ENCODE measurements at places on chromosomes 16 and 17. TPM values are rescaled to one million over a fixed set of nuclear protein-coding genes. Genes with fewer than 3 reads are reported as not detected.

TMEM208 gene
- 54.1 TPM for total RNA-seq

- no peak for DNase-seq
Measured at GRCh38 chr17:59815965-59816364, 76.8 kb downstream of the TUBD1 start.

- no peak for DNase-seq
Measured at GRCh38 chr16:72255786-72256185, 83.8 kb upstream of the PMFBP1 start.

DNA sequence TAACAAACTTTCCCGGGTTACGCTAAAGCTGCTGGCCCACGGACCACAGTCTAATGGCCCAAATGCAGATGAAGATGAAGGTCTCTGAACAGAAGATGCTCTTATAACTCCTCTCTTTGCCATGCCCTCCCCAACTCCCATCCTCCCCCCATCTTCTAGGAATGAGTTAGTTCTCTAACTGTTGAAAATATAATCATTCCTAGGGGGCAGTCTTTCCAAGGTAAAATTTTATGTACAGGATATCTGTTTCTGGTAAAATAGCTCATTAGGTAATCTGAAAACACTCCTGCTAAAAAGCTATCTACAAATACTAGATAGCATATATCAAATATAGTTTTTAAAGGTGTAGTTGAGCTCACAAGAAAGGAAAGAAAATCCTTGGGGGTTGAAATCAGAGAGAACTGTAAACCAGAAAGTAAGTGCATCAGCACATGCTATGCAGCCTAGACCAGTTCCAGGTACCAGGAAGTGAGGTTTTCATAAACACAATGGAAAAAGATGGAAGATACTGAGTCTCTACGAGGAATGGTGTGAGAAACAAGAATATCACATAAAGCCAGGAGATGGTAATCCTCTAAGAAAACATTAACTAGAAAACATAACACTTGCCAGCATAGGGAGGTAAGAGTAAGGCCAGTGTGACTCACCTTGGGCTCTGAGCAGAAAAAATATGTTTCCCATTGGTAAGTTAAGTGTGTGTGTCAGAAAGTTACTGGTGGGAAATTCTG, 38.1 kb downstream of the CMC2 start:
- DNase-seq, result no peak

- DNase-seq, result peak; percentile 40
Measured at GRCh38 chr17:2222901-2223616, 80.5 kb downstream of the SMG6 start.

DNA sequence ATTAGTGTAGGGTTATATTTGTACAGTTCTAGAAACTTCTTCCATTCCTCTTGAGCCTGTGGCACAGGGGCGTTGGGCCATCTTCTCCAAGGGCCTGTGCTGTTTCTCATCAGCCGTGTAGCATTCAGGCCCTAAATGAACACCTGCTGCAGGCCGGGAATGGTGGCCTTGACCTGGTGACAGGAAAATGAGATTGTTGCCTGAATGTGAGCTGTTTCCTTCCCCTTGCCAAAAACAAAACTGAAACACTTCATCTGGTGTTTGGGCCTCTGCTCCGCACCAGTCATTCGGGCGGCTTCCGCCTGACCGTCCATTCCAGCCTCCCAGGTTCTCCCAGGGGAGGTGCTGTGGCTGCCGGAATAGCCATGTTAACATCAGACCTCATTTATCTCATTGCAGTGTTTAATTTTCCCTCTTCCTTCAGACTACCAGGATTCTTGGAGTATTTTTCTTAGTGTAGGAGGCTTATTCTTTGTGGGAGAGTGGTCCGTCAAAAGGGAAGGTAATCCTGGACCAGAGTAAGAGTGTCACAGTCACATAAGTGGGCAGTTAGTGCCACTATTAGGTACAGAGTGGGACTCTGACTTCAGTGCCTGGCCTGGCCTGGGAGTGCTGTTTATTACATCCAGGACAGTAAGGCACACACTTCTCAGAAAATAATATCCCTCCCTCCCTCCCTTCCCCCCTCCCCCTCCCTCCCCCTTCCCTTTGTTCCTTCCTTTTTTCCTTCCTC, 61.9 kb downstream of the WWP2 start:
- DNase-seq, result no peak

HEATR9 gene
- not detected for total RNA-seq

OMG gene
- 0.62 TPM for total RNA-seq

DNA sequence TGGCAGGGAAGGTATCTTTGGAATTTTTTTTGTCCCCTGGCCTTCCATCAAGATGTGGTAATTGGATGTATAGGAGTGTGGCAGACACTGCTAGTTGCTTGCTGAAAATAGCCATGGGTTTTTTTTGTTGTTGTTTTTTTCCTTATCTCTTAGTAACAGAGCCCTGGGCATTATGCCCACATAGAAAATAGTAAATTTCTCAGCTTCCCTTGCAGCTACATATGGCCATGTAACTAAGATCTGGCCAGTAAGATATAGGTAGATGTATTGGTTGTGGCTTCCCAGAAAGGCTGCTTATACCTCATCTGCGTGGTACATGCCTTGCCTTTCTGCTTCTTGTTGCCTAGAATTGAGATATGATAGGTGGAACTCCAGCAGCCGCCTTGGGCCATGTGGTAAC, 349.9 kb downstream of the CPPED1 start:
- DNase-seq, result no peak

- DNase-seq, result peak; percentile 58
Measured at GRCh38 chr16:19804538-19805323, 79.9 kb downstream of the GPRC5B start.

- peak; percentile 67 for DNase-seq
Measured at GRCh38 chr16:4814542-4815173, 12.2 kb upstream of the ROGDI start.

DNA sequence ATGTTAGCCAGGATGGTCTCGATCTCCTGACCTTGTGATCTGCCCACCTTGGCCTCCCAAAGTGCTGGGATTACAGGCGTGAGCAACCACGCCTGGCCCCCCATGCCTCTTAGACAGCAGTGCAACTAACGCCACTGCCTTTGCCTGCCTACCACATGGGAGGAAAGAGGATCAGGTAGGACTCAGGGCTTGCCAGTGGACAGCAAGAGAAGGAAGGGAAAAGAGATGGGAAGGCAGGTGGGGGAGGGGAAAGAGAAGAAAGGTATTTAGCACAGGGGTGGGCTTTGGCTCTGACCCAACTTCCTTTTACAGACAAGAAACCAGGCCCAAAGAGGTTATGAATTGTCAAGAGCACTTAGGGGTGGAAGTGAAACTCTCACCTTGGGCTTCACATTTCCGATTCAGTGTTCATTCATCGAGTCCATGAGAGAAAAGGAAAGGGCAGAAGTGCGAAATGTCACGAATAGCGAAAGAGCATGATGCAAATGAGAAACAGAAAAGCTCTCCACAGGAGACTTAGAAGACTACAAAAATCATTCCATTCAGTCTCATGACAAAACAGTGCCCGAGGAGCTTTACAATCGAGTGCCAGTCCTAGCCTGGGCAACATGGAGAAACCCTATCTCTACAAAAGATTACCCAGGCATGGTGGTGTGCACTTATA, 36.4 kb downstream of the CDK5R1 start:
- no peak for DNase-seq

GRCh38 chr17:43860927-43861622, 14.1 kb downstream of the CD300LG start:
- no peak for DNase-seq

- no peak for DNase-seq
Measured at GRCh38 chr17:38508570-38508950, 80.3 kb downstream of the ARHGAP23 start.

- no peak for DNase-seq
Measured at GRCh38 chr16:80752541-80752940, 51.9 kb downstream of the CDYL2 start.

- no peak for DNase-seq
Measured at GRCh38 chr16:24208710-24209109, 47.4 kb upstream of the CACNG3 start.

LRRC75A gene
- total RNA-seq, result 0.20 TPM

DNA sequence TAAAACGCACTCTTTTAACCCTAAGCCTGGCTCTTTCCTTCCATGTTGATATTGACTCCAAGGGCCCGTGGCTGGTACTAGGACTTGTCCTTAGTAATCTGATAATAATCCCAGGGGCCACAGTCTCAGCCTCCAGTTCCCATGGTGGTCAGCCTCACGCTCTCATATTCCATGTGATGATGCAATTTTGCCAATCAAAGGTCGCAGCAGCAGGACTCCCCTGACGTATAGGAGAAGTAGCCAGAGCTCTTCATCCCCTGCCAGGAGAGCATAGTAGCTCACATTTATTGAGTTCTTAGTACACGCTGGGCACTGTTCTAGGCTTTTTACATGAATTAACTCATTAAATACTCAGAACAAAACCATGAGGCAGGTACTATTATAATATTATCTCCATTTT, 42.4 kb downstream of the CD300LF start:
- DNase-seq, result no peak

HCRT gene
- total RNA-seq, result not detected

DNA sequence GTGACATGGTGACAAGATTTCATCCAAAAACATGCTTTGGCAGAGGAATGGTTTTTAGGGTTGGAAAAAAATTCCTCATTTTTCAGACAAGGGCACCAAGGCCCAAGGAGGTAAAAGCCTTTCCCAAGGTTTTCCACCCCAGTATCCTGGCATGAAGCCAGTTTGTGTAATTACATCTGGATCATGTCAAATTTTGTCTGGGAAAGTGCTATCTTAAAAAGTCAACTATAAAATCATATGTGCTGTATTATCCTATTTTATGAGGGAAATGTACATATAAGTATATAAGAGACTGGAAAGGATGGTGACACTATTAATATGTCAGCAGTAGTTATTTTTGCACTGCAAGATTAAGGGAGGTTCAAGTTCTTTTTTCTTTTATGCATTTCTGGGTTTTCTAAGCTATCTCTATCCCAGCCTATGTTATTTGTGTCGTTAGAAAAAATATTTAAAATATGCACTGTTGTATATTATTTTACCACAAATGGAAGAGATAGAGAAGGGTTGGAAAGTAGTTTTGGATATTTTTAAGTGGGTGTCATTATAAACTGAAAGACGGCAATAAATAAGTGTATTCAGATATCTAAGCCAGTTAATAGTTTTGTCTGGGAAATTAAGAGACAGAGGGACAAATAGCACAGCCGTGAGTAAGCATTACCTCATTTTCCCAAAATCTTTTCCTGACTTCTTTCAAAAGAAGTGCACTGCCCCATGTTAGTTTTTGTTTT, 13.5 kb upstream of the FBXO47 start:
- DNase-seq, result no peak

GRCh38 chr17:10177913-10178505, 20.4 kb downstream of the GAS7 start:
- no peak for DNase-seq

KRTAP9-3 gene
- total RNA-seq, result not detected

DNA sequence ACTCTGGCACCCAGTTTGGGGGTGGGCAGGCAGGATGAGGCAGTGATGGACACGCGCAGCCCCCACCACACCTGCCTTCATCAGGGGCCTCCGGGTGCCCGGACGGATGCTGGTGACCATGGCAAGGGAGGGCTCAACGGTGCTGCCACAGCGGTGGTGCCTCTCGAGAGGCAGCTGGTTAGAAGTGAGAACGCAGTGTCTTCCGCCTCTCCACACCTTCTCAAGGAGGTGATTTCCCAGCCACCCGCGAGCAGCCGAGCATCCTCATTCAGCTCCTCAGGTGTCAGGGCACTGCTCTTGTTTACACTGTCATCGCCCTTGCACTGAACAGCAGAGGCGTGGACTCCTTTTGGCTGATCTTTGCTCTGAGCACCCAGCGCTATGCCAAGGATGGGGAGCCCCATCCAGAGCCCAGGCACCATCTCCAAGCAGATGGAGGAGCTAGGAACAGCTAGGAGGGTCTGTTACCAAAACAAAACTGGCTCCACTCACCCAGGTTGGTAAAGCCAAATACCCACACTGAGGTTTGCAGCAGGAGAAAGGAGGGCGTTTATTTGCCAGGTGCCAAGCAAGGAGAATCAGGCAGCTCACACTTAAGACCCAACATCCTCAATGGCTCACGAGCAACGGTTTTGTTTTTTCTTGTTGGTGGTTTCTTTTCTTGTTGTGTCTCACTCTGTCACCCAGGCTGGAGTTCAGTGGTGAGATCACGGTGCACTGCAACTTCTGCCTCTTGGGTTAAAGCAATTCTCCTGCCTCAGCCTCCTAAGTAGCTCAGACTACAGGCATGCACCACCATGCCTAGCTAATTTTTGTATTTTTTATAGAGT, 174.3 kb upstream of the TNRC6C start:
- DNase-seq, result no peak

- peak; percentile 65 for DNase-seq
Measured at GRCh38 chr17:19238167-19238505, 970 bp downstream of the EPN2 start.

NPIPA1 gene
- total RNA-seq, result 14.0 TPM

DNA sequence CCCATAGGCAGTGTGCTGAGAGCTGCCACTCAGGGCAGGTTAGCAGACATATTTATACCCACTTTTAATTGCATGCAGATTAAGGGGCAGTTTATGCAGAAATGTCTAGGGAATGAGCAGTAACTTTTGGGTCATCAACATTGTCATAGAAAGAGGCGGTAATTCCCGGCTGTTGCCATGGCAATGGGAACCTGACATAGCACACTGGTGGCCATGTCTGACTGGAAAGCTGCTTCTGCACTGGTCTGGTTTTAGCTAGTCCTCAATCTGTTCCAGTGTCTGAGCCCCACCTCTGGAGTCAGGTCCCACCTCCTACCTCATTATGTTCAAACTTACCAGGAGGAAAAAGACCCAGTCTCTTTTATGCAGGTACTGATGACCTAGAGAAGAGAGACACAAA, 31.5 kb upstream of the TNRC6C start:
- DNase-seq, result no peak

MYO1C gene
- total RNA-seq, result 79.8 TPM

GRCh38 chr17:15404106-15405057, 63.0 kb upstream of the TEKT3 start:
- DNase-seq, result no peak

DNA sequence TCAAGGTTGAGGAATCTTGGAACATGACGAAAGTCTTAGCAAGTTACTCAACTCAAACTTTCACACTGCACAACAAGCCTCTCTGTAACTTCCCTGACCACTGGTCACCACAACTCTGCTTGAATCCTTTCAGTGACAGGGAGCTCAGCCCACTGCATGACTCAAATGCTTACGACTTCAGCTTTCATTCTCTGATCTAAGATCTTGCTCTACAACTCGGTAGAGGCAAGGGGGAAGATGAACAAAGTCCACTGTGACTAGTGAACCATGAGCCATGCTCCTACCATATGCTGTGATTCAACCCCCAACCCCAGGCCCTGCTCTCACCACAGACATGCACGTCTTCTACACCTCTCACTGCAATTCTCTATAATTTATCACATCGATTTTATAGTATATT, 160.9 kb downstream of the SLC39A11 start:
- DNase-seq, result no peak
